ENCODE measurements at places on chromosomes 13 and 19.

- no peak for DNase-seq
Measured at GRCh38 chr13:41454170-41454569, 3.2 kb upstream of the RGCC start.

DNA sequence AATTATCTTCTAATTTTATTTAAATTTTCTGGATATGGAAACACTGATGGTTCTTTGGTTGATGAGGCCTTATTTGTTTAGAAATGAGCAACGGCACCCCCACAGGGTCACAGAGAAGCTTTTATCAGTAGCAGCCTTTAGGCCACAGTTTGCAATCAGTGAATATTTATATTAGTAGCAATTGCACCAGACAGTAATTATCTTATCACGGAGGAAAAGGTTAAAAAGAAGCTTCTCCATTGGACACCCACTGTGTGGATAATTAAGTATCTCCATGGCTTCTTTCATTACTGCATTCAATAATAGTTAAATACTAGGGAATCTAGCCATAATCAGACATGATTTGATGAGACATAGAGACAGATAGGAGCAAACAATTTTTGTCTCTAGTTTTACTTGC is 2099.2 kb upstream of the PCDH20 start:
- no peak for DNase-seq

DNA sequence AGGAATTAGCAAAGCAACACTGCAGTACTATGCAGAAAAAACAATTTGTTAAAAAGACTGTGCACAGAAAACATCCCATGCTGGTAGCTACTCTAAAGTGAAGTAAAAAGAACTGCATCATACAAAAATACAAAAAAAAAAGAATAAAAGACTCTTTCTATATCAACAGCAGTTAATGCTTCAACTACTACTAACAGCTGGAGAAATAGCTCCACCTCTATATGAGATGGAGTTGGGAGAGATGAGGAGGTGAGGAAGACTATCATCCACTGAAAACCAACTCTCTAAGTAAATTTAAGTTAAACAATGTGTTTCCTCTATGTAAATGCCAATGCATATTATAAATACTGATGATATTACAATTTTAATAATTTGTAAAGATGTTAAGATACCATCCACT is 1.8 kb downstream of the ZC3H13 start:
- DNase-seq, result no peak

GRCh38 chr13:31093145-31093885 is 68.4 kb downstream of the HSPH1 start:
- DNase-seq, result no peak

GRCh38 chr19:20667281-20667680 is 5.9 kb upstream of the ZNF626 start:
- no peak for DNase-seq

DNA sequence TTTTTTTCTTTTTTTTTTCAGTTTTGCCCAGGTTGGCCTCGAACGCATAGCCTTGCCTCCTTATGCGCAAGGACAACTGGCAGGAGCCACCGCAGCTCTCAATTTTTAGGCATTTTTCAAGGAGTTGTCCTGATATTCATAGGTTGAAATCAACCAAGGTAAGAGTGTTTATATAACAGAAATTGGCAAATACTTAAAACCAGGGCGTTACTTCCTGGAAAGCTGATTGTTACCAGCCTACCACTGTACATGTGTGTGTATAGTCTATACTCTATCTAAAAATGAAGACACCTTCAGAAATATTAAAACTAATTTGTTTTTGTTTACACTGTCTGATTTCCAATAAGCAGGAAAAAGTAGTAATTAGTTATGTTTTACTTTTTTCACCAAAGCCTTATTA is 39.2 kb downstream of the GPC6 start:
- no peak for DNase-seq

DNA sequence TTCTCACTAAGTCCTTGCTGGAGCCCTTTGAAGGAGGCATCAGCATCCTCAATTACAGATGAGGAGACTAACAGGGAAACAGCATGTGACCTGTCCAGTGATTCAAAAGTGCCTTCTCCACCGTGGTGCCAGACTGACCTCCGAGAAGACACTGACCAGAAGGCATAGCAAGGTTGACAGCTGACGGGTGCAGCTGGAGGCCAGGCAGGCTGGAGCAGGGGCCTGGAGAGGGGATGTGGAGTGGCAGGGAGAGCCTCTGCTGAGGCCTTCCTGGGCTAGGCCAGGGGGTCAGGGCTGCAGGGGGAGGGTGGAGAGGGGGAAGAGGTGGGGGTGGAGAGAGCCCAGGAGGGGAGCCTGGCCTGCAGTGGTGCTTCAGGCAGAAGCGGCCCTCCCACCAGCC is 66.3 kb downstream of the KCTD15 start:
- no peak for DNase-seq

DNA sequence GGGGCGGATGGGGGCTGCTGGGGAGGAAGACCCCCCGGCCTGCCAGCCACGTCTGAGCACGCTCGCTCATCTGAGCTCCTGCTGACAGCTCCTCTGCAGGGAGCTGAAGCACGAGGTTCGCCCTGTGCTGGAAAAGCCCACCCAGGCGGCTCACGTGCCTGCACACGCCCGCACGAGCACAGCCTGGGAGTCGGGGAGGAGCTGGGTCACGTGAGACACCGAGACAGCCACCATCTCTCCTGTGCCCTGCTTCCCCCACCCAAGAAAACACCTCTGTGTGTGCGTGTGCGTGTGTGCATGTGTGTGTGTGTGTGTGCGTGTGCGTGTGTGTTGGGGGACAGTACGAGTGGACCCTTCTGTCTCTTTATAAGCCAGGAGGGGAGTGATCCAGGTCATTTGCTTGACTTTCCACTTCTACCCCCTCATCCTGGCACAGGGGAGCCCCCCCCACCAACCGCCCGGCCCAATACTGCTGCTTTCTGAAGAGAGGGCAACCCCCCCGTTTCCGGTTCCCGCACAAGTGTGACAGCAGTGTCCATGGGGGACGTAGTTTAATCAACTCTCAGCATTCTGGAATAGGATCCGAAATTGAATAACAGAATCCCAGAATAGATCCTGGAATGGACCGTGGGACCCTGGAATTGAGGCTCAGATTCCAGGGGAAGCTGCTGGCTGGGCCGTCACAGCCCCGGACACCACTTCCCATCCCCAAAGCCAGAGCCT is 42.5 kb downstream of the CELF5 start:
- no peak for DNase-seq

DNA sequence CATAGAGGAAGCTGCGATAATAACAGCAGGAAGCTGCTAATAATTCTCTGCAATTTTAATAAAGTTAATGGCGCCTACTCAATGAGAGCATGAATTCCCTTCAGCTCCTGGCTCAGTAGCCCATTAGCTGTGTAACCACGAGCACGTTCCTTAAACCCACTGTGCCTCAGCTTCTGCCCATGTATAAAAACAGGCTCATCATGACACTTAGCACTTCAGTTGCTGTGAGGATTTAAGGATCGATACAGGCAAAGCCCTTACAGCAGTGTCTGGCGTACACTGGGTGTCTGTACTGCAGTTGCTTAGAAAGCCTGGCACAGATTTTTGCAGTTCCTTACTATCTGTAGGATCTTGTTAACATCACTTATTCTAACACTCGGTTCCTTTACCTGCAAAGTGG is 673.4 kb upstream of the ARGLU1 start:
- DNase-seq, result no peak

DNA sequence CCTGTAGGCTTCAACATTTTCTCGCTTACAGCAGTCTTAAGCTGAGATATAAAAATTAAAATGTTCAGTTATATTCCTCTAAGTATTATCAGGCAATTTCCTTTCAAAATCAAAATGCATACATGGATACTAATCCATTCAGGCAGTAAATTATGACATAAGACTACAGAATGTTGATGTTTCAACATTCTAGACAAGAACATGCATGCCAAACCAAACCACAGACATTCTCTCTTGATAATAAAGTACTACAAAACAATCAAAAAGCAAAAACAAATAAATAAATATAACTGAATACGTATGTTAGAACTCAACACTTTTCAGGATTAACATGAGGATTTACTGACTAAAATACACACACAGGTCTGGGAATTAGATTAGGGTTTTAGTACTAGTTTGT is 7.7 kb downstream of the DIS3 start:
- no peak for DNase-seq

GRCh38 chr19:5369962-5370367 is 29.4 kb upstream of the PTPRS start:
- no peak for DNase-seq

- DNase-seq, result no peak
Measured at GRCh38 chr19:57273014-57273413, 7.3 kb upstream of the ZNF460 start.
